Mesendoderm (in vitro differentiated cells): ENCODE measurements at places on chromosomes 5 and 9.

GRCh38 chr5:68285851-68286611 lies 70.5 kb downstream of the PIK3R1 start:
- DNase-seq, result peak; percentile 49

DNA sequence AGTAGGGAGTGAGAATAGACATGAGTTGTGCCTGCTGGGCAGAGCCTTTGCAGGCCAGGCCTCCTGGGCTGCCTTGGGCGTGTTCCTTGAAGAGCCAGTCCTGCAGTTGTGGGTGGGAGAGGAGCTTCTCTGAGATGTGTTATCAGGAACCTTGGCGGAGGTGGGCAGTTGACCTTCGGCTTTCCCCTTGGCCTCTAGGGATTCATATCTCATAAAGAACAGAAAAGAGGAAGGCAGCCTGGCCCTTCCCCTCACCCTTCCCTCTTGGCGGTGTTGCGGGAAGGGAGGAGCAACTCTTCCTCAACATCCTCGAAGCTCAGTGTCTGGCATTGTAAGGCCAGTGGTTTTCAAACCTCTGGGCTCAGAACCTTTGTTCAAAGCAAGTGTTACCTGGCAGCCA lies 59.2 kb downstream of the DAPK1 start:
- no peak for DNase-seq

DNA sequence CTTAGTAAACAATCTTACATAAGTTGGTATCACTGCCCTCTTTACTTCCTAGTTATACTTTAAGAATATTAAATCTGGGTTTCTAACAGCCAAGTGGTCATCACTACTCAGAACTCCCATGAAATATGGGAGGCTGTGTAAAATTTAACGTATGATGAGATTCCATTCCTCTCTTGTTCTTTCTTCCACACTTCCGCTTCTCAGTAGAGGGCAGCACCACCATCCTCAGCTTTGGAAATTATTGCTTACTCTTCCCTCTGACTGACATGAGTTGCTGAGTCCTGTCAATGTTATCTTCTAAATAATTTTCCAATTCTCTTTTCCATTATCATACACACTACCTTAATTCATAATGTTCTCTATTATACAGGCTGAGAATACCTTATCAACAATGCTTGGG lies 194.0 kb downstream of the RFX3 start:
- peak; percentile 54 for DNase-seq

DNA sequence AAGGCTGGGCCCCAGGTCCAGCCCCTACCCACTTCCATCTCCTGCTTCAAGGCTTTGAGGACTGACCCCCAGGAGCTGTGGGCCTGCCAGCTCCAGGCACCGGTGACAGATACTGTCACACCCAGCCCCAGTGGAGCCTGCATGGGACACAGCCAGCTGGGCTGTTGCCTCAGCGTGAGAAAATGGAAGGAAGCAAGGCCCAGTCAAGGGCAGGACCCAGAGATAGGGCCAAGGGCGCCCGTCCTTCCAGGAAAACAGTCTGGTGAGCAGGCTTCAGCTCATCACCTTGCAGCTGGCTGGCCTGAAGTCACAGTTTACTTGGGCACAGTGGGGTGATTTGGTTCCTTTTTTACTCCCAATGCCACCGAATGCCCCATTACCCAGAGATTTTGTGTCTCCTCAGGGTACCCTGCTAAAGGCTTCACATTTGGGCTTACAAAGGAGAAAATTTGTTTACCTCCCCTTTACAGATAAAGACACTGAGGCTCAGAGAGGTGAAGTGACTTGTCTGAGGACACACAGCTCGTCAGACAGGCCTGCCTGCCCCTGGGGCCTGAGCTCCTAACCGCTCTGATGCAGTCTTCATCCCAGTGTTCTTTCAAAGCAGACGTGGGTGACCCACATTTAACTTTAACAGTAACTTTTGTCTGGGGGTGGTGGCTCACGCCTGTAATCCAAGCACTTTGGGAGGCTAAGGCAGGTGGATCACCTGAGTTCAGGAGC lies 21.5 kb upstream of the WDR38 start:
- DNase-seq, result no peak

DNA sequence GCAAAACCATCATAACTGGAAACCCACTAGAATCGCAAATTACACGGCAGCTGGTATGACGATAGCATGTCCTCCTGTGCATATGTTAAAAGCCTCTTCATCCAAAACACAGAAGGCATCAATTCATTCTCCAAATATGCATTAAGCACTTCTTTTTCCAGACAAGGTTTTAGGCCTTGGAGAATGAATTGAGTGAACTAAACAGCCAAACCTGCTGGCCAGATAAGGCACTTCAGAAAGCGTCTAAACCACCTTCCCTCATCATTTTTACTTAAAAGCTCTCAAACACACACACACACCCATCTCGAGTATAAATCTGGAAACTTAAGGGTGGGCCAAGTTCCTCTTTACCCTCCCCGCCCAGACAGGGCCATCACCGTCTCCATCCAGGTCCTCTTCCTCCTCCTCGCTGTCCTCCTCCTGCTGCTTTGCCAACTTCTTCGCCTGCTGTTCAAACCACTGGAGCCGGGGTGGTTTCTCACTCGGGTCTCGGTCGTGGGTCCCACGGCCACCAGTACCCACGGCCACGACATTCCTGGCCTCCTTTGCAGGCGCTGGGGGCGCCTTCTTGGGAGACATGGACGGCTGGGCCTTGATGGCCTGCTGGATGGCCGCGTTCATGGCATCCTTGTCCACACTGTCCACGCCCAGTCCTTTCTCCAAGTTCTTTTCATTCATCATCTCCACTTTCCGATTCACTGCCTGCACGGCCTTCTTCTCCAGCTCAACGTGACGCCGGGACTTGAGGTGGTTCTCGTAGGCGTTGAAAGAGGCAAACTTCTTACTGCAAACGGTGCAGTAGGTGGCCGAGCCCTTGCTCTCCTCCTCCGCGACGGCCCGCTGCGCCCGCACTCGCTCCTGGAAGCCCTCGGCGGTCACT lies 696 bp downstream of the ZNF622 start:
- no peak for DNase-seq

DNA sequence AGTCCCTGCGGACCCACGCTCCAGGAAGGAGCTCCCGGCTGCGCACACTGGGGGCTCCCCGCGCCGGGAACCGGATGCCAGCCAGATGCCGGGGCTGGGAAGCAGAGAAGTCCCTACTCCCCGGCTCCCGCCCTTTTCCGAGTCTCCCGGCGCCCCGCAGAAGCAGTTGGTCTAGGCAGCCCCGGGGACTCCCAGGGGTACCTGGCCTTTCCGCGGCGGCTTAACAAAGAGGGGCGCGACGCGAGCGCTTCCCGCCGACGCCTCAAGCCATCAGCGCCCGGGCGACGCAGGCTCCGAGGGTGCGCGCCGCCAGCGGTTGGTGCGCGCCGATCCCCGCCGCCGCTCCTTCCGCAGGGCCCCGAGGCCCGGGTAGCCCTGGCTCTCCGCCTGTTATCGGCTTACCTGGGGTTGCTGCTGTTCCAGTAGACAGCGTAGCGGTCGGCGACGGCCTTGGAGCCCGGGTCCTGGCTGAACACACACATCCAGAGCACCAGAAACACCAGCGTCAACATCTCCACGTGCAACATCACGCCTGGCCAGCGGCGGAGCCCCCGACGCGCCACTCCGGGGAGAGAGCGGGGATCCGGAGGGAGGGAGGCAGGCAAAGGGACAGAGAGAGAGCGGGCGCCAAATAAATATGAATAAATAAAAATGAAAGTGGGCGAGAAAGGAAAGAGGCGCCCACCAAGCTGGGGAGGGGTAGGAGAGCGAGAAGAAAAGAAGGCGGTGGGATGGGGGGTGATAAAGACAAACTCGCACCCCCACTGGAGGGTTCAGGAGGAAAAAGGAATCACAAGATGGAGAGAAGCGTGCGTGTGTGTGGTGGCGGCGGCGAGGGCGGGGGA lies 428 bp downstream of the EFNA5 start:
- DNase-seq, result peak; percentile 71

- DNase-seq, result no peak
Measured at GRCh38 chr9:133506653-133507038, 18.1 kb downstream of the MYMK start.

- DNase-seq, result peak; percentile 75
Measured at GRCh38 chr5:165497707-165498106, 1992.3 kb downstream of the MAT2B start.

GRCh38 chr5:1702318-1702717 lies 97.3 kb downstream of the MRPL36 start:
- DNase-seq, result peak; percentile 16

DNA sequence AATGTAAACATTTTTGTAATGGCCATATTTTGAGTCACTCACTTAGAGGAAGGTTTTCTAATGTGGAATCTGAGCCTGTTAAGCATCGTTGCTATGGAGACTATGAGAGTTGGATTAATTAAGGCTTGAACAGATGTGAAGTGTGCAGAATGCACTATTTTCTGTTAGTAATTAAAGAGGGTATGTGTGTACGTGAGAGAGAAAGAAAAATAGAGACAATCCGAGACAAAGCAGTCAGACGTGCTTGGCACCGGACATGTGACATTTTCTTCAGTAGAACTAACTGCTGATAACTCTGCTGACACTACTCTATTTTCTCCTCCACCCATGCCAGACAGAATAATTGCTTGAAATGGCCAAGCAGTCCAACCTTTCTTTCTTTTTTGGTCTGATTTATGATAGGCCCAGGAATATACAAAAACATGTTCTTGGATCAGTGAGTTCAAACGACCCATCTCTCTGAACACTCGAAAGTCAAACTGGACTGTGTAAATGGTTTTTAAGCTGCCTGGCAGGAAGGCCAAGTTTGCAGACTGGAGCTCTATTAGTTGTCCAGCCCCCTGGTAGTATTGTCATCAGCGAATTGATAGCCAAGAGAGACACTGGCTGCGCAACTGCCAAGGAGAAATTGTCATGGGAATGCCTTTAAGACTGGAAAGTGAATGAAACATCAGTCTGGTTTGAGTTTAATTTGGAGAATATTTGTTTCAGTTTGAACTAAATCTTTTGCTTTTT lies 322.1 kb downstream of the ARHGEF28 start:
- no peak for DNase-seq

DNA sequence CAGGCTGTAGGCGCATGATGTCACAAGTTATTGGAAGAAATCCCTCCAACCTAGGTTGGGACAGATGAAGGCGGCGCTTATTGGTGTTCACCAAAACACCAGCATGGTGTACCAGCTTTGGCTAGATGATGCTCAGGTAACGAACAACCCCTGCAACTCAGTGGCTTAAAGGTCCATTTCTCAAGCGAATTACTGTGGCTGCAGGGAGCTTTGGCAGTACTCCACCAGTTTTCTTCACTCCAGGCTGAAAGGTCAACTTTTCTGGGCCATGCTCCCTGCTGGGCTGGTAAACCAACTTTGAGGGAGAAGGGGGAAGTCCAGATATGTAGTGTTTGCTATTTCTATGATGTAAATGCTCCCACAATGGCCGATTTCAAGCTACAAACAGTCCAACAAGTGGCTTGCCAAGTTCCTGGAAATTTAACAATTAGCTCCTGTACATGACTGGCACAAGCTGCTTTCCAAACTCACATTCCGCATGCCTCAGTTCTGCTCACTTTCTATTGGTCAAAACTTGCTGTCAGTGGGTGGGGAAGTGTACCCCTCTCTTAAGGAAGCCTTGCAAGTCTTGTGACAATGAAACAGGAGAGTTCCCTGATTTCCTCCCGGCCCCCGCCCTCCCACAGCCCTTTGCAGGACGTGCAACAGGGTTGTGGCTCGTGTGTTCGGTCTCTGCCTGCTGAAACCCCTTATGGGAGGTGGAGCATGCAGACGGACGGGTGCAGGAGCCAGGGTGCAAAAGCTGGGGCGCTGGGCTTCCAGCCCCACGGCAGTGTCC lies 588 bp upstream of the ZBED3 start:
- DNase-seq, result peak; percentile 25

DNA sequence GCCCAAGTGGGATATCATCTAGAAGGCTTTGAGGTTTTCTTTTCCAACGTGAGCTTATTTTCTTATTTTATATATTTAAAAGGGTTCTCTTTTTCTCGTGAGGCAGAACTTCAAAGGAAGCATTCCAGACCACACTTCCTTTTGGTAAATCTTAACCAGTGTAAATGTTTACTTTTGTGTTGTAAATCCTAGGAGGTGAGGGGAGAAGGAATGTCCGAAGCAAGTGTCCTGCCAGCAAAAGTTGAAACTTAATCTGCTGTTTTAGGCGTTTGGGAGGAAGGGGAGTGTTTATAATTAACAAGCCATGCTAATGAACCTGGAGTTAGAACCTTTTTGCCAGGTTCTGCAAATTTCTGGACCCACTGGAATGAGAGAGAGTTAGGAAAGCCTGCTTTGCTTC lies 37.9 kb downstream of the WWC1 start:
- no peak for DNase-seq

DNA sequence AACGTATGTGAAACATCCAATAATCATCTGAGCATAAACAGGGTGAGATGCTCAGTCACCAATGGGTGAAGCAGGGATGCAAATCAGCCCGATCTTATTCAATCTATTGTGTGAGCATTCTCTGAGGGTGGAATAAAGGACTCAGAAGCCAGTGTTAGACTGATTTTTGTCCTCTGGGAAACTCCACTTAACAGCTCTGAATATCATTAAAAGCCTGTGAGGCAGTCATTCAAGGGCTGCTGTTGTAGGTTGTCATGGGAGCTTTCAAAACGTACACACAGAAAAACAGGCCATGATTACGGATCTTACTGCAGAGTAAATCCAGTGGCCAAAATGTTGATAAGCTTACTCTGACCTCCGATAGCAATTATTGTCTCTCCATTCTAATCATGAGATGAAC lies 266.5 kb upstream of the EFNA5 start:
- peak; percentile 77 for DNase-seq

GRCh38 chr5:29777373-29777772 lies 1416.1 kb upstream of the CDH6 start:
- no peak for DNase-seq

DNA sequence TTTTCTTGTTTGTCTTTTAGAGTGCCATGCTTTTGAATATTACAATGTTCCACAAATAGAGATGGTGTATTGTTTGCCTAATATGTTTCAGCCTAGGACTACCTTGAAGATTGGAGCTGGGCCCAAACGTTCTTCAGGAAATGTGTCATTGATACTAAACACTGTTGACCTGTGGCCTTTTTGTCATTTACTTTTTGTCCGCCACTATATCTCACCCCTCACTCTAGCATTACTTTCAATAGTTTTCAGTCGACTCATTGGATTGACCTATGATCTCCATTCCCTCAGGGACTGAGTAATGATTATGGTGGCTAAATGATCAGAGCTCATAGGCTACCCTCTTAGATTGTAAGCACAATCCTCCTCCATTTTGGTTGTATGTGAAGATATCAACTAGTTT lies 115.8 kb downstream of the NUDT12 start:
- DNase-seq, result no peak

GRCh38 chr9:134644725-134645606 lies 3.4 kb downstream of the COL5A1 start:
- peak; percentile 51 for DNase-seq

GRCh38 chr5:168770036-168770498 lies 190.9 kb upstream of the PANK3 start:
- peak; percentile 51 for DNase-seq

GRCh38 chr5:174251305-174252000 lies 205.9 kb downstream of the NSG2 start:
- no peak for DNase-seq
